ENCODE measurements at places on chromosomes 2 and 18.

DNA sequence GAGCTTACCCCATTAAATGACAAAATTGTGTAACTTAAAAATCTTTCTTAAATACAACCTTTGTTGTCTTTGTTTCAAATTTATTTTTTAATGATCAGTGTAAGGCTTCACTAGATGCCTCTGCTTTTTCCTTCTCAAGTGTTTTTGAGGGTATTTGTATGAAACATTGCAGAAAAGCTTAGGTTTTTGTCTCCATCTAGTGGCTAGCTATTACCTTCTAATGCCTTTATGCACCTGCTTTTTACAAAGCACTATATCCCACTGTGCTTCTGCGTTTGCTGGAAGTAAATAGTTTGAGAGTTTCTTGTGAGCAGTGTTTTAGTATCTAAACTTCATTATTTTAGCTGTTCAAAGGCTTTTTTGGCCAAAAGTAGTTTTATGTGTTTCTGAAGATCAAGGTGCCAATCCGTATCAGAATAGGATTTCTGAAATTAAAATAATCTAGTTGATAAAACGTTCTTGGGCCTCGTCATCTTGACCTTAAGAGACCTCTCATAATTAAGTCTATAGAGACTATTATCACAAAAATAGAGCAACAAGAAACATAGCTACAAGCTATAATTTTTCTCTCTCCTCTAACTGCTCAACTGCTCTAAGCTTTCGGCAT lies 47.0 kb downstream of the IWS1 start:
- DNase-seq, result peak; percentile 36

DNA sequence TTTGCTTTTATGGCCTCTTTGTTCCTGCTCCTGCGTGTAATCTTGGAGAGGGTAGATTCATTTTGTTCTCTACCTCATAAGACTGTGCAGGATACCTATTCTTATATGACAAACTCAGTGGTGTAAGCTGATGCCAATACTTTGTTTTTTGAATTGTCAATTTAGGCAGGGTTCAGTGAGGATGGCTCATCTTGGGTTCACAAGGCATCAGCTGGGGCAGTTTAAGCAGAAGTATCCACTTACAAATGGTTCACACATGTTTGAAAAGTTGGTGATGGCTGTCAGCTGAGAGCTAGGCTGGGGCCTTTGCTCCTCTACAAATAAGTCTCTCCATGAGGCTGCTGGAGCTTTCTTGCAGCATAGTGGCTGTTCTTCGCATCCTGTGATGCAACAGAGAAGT lies 920.6 kb upstream of the PIK3C3 start:
- DNase-seq, result no peak

- DNase-seq, result peak; percentile 69
These were observed 82.3 kb downstream of the INPP5D start for GRCh38 chr2:233142355-233142897.

GRCh38 chr2:79041032-79041448 lies 15.5 kb downstream of the REG3G start:
- DNase-seq, result no peak

DNA sequence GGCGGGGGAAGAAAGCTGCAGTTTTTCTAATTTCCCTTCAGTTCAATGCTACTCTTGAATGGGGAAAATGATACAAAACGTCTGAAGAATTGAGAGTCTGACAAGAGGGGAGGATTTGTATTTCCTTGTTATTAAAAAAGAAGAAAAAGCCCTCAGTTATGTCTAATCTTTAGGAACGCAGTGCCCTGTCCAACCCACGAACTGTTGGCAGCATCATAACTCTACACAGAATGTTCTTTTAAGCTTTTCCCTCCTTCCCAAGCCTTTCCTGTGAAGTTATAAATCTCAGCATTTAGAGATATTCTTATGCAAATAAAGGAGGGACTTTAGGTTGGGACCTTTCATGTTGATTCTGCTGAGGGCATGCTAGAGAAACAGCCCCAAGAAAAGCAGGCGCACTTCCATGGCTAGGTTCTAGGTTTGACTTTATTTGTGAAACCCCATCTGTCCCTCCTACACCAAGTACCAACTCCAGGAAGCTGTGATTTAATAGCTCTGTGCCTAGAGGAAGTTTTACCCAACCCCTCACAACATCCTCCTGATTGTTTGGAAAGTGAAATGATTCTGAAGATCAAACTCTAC lies 288.6 kb downstream of the SETBP1 start:
- no peak for DNase-seq

GRCh38 chr2:211049321-211050018 lies 493.1 kb downstream of the CPS1 start:
- DNase-seq, result no peak

GRCh38 chr2:8134985-8135682 lies 546.7 kb upstream of the ID2 start:
- no peak for DNase-seq

DNA sequence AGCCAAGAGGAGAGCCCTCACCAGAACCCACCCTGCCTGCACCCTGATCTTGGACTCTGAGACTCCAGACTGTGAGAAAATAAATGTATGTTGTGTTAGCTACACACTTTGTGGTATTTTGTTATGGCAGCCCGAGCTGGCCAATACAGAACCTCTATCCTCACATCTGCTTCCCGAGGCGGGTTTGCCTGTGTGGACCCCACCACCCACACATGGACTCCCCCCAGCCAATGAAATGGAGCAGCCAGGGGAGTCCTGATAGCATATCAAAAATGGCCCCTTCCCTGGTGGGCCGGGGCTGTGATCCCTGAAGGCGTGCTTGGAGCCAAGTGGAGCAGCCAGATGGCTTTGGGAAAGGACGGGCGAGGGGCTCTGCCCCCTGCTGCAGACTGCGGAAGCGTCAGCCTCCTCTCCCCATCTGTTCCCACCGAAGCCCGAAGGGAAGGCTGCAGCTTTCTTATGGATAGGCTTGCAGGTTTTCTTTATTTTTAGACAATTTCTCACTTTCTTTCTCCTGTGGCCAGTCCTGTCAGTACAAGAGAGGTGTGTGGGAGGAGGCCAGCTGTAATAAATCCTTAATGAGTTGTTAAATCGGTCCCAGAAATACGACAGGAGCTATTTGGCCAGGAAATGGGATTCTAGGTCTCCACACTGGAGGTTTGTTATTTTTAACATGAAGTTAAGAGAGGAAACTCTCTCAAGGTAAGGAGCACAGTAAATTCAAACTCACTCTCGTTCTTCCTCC lies 34.4 kb downstream of the TEX51 start:
- DNase-seq, result no peak
